Right hindlimb (tissue), 1 donor: ENCODE measurements at places on chromosomes 3 and 15.

DNA sequence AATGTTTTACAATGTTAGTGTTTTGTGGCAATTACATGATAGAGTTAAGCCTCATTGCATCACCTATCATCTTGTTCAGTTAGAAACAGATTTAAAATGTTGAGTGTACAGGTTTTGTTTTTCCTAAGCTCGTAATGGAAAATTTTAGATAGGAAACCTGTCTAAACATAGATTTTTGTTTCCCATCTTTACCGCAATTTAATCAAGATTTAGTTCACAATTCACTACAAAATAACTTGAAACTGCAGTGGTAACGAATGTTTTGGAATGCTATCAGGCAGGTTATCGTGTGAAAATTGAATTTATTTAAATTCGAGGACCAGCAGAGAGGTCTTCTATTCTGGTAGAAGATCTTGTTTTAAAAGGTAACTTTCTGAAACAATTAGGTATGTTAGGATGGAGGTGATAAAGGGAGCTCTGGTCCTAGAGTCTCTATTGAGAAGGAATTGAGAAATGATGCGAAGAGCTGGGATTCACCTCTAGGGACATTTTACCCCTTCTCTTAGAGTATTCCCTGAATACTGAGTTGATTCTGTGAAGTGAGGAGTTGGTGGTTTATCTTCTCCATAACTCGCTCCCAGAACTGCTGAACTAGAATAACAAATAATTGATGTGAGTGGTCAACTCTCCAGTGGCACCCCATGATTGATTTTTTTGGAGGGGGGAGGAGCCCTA lies 1.4 kb downstream of the DOCK3 start:
- DNase-seq, result no peak

DNA sequence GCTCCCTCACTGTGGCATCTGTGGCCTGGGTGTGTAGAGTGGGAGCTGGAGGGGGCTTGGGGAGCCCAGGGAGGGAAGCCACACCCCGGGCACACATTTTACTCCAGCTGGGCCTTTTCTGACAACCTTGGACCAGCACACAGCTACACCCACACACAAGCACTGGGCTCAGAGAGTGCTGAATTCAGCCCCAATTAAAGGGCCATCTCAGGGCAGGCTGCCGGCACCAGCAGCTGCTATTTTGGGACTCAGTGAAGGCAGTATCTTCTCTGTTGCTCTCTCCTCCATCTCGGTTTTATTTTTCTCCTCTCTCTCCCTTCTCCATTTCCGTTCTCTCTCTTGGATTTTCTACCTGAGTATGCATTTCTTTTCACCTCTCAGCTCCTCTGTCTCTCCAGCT lies 19.1 kb upstream of the TBC1D21 start:
- DNase-seq, result no peak

GRCh38 chr3:20105513-20106280 lies 65.5 kb downstream of the KAT2B start:
- DNase-seq, result no peak

DNA sequence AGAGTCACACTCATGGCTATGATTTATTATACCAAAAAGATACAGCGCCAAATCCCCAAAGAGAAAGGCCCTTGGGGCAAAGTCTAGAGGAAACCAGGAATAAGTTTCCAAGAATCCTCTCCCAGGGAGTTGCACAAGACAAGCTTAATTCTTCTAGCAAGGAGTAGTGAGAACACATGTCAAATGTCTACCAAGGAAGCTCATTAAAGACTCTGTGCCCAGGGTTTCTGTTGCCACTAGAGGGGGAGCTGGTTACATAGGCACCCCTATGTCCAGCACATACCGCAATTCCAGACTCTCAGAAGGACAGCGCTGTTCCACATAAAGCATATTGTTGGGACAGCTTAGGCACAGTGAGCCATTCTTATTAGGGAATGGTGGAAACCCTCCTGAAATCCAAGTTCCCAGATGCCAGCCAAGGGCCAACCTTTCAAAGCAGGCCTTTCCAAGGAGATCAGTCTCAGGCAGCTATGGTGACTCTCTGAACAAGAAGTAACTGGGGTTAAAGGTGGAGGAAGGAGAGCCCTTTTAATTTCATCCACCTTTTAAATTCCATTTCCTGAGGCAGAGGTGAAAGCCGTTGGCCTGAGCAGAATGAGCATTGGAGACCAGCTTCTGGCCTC lies 194.2 kb downstream of the UACA start:
- peak; percentile 55 for DNase-seq

DNA sequence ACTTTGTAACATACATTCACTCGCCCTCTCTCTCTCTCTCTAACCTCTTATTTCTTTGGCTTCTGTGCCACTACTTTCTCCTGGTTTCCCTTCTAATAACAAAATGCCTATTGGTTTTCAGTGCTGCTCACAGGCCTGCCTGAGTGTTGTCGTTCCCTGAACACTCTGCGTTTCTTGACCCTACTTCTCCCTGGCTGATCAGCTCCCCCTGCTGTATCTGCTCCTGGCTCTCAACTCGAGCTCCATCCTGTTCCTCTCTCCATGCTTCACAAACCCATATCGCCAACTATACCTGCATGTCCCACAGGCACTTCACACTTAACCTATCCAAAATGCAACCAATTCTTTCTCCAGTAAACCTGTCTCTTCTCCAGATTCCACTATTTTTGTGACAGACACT lies 111.4 kb downstream of the OPA1 start:
- DNase-seq, result no peak

DNA sequence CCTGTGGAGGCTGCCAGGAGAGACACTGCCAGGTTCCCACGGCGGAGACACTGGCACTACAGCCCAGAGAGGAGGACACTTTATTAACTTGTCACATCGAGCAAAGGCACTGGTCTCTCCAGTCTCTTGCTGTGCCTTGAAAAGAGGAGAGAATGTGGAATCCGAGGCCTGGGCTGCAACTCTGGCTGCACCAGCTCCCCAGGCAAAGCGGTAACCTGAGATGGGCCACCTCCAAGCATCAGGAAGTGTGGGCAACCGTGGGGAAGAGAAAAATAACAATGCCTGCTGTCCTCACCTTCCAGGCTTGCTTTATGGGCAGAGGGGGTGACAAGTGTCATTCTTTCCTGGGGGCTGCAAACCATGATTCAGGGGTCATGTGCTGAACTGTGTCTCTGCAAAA lies 91.6 kb upstream of the RGMA start:
- no peak for DNase-seq

GRCh38 chr15:60095711-60096110 lies 91.6 kb downstream of the FOXB1 start:
- no peak for DNase-seq

DNA sequence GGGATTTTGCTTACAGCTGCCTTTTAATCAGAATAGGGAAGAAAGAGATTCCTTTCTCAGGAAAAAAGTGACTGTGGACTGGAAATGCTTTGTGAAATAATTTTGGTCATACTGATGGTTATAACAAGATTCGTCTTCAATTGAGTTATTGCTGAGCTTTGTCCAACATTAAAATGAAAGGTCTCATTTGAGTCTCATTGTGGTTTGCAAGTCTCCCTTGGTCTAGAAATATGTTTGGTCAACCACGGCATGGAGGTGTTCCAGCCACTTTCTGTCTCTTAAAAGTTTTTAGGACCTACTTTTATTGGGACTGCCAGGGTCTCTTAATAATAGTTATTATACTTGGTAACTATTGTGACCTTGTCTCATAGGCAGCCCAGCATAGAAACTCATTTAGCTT lies 15.3 kb downstream of the FLNB start:
- no peak for DNase-seq

DNA sequence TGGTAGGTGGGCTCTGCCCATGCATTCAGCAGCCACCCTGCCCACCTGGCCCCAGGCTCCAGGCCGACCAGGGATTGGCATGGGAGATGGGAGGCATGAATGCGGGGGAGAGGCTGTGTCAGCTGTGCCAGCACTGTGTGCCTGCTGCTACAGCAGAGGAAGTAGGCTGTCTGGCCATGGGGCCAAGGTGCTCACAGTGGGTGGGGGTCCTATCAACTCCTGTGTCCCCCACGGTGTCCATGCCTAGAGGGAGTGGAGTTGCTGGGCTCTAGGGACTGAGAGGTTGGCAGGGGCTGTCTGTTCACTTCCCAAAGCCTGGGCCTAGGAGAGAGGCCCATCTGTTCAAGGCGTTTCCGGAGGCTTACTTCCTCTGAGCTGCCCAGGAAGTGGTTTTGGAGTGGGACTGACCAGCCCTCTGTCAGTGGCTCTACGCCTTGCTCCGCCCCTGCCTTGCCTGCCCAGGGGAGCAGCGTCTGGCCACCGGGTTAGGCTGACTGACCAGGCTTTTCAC lies 5.8 kb downstream of the PRKCD start:
- DNase-seq, result peak; percentile 68

DNA sequence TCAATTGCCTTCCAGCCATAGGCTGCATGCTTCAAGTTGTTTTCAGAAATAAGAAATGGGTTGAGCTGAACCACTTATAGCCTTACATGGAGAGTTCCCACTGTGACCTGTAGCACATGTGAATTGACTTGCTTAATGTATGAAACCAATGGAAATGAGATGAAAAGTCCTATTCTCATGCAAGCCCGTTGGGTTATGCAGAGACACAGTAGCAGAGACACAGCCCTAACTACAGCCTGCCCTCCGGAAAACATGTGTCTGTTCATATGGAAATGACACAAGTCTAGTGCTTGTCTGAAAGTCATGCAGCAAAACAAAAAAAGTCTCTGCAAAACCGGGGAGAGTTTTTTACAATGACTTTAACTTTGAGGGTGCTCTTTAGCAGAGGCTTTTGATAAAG lies 14.5 kb downstream of the HIGD2B start:
- no peak for DNase-seq

DNA sequence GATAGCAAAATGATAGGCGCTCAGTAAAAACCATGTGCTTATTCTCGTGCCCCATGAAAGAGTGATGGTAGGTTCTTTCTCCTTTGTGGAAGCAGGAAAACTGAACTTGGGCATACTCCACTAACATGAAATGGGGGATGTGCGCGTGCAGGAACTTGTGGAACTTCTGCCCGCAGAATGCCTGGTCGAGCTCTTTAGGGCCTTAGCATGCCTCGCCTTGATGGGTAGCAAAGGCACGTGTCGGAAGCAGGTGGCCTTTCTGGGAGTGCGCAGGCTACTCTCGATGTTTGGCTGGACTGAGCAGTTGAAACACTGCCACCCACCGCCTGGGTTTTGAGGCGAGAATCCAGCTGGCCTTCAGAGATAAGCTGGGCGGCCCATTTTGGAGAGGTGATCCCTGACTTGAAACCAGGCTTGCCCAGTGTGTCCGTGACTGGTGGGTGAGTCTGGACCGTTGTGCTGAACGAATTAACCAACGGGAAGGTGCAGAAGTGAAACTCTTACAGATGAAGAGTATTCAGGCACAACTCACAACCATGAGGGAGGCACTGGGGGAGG lies 842 bp downstream of the PCCB start:
- DNase-seq, result peak; percentile 75

- no peak for DNase-seq
Observed at GRCh38 chr15:66153549-66154415, 99.8 kb downstream of the MEGF11 start.

DNA sequence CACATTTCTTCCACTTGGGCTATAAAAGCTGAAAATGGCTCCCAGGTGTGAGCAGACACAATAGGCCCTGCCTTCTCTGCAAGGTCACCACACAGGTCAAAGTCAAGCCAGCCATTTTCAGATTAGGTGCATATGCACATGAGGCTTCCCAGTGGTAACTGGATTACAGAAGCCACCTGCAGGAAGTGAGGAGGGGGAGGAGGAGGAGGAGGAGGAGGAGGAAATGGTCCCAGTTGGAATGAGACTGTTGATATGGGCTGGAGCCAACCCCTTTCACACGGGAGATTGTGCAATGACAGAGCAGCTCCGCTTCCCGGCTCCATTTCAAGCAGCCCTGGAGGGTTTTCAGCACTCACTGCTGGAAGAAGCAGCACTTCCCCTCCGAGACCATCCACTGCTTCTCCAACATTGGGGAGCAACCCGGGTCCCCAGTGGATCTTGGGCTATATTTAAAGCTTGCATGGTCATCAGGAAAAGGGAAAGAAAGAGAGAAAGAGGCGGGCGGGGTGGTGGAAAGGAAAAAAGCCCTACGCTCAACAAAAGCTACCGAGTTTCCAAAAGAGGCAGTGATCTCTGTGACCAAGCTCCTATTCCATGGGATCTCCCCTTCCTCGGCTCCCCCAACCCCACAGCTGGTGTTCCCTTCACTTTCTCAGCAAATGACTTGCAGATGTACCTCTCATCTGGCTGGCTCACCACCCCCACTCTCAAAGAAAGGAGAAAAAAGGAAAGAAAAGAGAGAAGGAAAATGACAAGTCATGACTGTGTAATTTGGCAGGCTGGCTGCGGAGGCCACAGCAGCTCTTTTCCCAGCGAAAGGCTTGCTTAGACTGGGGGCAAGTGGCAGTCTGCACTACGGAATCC lies 58.3 kb downstream of the LRIG1 start:
- DNase-seq, result peak; percentile 87

DNA sequence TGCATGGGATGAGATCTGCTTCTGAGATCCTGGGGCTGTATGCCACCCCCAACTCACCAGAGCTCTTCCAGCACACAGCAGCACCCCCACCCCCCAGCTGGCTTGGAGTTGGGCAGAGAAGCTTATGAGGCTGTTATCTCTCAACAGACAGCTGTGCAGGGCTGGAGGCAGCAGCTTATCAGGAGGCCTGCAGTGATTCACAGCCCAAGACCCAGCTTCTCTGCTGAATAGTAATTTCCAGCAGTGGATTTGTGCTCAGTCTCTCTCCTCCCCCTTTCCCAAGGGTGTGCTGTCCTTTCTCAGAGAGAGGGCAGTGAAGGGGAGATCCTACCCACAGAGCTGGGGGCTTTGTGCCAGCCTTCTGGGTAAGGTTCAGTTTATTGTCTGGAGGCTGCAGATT lies 2.1 kb downstream of the RPP25 start:
- no peak for DNase-seq

DNA sequence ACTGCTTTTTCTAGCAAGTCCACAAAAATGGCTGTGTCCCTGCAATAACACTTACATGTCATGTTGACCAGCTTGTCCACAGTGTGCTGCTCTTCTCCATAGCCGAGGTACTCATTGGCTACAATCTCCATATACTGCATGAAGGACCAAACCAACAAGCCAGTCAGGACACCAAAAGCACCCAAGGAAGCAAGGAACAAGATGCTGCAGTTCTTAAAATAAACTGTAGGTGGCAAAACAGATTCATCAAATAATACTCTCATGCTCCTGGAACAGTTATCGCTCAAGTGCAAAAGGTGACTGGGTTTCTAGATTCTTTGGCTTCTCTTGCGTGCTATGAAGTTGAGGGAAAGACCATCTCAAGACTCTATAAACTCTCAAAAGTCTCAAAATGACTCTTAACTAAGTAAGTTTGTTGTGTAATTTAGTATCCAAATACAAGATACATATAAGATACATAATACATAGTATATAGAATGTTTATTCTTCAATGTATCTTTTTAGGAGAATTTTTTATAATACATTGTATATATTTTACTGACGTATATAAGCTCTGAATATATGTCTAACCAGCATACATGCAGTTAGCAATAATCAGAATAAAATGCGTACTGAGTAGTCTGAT lies 57.0 kb downstream of the NEK10 start:
- no peak for DNase-seq

DNA sequence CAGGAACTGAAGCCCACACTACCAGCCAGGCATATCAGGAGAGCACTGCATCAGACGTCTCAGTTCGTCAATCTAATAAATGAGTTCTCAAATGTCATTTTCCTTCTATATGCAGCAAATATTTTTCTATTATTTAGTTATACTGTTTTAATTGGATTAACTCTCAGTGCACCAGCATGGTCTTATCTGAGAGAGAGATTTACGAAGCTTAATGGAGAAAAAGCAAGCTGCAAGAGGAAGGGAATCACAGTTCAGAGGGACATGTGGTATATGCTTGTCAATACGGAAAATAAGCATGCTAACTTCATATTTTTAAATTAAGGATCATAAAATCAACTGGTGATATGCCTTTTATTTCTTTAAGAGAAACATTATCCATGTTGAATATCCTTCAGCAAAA lies 213.1 kb upstream of the NECTIN3 start:
- DNase-seq, result no peak
